ENCODE measurements at places on chromosomes 3 and 15. TPM values are rescaled to one million over a fixed set of nuclear protein-coding genes. Genes with fewer than 3 reads are reported as not detected.

C3orf85 gene
- not detected for total RNA-seq

KNG1 gene
- not detected for total RNA-seq

SLC24A5 gene
- not detected for total RNA-seq

NCBP2 gene
- total RNA-seq: 49.7 TPM

LTK gene
- total RNA-seq: not detected

P2RY12 gene
- total RNA-seq: 1.4 TPM

SLC38A3 gene
- total RNA-seq: not detected

GOLGA8G gene
- total RNA-seq: not detected

FBXL22 gene
- not detected for total RNA-seq

CCNB2 gene
- total RNA-seq: 6.1 TPM
